ENCODE measurements at places on chromosomes 1 and 21.

DNA sequence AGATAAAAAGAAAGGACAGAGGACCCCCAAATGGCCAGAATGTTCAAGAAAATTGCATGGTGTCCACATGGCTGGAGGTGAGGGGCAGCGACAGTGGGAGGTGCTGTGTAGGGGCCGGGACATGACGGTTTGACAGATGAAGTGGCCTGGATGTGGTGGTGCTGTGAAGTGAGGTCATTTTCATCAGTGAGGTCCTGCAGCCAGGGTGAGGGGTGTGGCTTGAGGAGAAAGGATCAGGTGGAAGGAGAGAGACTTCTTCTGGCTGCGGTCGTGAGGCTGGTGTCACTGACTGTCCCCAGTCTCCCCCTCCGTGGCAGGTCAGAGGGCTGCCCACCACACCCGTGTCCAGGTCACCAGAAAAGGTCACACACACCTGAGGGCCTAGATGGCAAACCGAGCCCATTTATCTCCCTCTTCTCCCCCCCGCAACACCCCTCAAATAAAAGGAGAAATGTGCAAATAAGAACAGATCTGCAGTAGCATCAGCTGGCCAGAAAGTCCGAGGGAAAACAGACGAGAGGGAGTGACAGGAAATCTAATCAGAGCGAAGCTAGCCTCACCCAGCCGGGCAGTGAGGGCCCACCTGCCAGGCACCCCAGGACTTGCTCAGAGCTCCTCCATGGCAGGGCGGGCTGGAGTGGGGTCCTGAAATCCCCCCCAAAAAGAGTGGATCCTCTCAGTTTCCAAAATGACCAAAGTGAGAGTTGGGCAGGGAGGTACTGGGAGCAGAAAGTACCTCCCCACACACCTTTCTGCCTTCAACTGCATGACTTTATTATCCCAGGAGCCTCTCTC, 148.5 kb upstream of the EDN2 start:
- no peak for DNase-seq

GRCh38 chr1:180672105-180672504, 40.3 kb downstream of the XPR1 start:
- peak; percentile 32 for DNase-seq

DNA sequence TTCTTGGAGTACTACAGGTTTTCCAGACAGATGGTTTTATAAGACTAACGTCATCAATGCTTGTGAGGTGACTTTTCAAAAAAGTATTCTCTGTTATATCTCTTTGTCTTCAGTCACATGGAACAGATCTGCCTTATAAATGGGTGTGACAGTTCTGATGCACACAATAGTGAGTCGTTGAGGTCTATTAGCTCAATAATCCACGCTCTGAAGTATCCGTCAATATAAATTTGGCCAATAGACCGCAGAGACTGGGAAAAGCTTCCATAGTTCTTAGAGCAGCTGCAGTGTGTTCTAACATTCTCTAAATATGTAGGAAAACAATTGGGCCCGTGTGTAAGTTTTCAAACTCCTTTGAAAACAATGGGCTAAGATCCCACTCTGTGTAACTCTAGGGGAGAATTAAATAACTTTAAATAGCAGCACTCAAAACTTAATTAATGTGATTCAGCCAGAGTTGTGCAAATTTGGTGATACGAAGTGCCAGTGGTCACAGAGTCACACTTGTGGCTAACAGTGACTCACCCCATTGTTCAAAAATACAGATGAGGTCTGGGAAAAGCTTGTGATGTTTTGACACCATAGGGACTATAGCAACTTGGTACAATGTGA, 316.0 kb downstream of the LMO4 start:
- peak; percentile 62 for DNase-seq

GRCh38 chr1:240351690-240352089, 260.0 kb downstream of the FMN2 start:
- no peak for DNase-seq

DNA sequence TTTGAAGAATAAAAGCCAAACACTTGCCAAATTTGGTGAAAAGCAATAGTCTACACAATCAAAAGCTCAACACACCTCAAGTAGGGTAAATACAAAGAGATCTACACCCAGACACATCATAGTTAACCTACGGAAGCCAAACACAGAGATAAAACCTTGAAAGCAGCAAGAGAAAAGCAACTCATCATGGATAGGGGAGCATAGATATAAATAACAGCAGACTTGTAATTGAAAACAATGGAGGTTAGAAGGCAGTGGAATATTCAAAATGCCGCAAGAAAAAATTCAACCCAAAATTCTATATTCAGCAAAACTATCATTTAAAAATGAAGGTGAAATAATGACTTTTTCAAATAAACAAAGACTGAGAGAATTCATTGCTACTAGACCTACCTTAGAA, 105.1 kb downstream of the ITSN1 start:
- no peak for DNase-seq

All from EH (cell line).